Thymus (tissue), 14 donors: ENCODE measurements at places on chromosomes 1 and 21.

- DNase-seq, result no peak
These were observed 168.2 kb downstream of the TRABD2B start for GRCh38 chr1:47828978-47829377.

- DNase-seq, result no peak
These were observed 7.0 kb upstream of the POFUT2 start for GRCh38 chr21:45294509-45295291.

DNA sequence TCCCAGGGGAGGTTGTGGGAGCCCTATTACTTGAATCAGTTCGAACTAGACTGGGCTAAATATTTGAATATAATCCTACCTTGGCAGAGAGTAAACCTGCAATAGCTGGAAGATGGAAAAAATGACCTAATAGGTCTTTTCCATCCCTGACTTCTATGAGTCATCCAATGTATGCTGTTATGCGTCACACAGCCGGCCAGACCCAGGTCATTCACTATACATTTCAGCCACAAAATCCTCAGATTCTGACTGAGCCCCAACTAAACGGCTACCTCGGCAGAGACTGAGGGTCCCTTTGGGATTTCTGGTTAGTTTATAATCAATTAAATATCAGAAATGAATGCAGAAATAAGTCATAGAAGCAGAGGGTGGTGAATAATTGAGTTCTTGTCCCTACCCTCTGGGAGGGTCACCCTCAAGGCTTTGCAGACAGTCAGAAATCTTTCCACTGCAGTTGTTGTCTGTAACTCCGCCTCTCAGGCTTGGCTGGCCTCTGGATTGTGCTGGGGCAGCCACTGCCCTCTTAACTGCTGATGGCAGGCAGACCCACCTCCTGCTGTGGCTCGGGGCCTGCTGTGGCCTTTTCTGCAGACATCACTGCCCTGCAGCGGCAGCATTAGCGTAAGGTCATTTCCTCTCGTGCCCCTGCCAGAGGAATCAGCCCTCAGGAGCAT, 240.5 kb downstream of the TGFB2 start:
- DNase-seq, result no peak

GRCh38 chr1:116826818-116827606, 72.8 kb downstream of the CD2 start:
- no peak for DNase-seq

GRCh38 chr1:212597487-212597886, 11.1 kb upstream of the ATF3 start:
- no peak for DNase-seq

DNA sequence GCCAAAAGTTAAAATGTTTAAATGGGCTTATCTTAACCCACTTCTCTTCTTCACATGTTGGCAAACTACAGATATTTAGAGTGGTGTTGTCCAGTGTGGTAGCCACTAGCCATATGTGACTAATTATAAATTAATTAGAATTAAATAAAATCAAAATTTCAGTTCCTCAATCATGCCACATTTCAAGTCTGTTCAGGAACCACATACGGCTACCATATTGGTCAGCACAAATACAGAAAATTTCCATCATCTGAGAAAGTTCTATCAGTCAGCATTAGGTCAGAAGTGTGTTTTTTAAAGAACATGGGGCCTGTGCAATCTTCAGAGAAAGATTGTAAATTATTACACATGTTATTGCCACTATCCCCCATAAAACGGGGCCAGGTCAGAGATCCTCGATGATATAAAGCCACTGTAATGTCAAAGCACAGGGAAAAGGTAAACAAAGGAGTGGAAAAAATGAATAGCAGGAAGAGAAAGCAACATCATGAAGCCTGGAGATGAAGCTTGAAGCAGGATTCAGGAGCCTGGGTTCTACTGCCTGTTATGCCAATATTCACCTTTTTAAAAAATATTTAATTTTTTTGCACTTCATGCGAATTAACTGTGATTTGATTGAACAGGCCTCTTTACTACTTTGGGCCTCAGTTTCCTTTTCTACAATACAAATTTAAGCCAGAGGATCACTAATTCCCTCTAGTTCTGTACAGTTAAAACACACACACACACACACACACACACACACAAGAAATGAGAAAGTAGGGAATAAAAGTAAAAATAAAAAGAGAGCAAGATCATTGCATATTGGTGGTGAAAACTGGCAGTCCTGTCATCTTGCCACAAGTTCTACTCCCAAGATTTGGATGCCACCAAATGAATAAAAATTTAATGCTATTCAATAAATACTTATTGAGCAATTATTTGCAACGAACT, 2.3 kb downstream of the RSBN1 start:
- DNase-seq, result no peak

DNA sequence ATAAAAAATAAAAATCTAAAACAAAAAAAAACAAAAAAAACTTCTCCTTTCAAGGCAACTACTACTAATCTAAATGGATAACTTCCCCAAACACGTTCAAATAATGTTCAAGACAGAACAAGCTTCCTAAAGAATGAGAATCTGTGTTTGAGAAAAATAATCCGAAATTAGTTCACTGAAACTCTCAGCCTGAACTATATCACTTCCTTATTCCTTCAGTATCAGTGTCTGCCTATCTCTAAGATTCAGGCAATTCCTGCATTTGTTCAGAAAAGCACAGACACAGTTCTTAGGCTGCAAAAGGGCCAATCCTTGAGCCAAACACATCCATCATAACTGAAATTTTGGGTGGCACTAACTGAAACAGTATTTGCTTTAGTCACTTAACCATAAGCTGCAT, 22.4 kb downstream of the DSTYK start:
- DNase-seq, result no peak

DNA sequence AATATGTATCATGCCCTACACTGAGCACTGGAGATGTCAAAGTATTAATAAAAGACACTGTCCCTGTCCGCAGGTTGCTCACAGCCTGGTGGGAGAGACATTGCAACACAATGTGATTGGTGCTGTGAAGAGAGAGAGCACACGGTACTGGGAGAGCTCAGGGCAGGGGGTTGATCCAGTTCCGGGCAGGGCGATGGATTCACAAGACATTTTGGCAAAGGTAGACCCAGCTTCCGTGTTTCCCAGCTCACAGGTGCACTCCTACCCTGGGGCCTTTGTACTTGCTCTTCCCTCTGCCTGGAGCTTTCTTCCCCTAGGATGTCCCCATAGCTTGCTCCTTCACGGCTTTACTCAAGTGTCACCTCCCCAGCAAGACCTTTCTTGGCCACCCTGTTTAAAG, 1.4 kb downstream of the PLA2G5 start:
- DNase-seq, result no peak

DNA sequence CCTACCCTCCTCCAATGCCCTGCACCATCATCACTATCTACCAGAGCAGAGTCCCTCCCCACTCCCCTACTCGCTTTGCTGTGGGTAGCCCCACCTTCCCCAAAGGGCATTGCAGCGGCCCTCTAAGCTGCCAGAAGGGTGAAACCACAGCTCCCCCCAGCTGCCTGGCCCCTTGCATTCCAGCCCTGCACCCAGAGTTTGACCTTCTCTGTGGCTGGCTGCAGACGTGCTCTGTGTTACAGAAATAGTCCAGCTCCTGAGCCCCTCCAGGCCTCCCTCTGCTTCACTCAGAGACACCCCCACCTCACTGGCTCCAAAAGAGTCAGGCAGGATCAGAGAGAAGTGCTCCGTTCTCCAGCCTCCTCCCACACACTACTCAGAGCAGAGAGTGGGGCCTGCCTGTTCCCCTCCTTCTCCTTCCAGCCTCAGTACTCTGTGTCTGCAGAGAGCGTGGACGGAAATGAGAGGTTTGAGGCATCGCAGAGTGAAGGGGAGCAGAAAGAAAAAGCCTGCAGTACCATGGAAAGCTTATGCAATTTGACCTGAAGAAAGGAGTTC, 63.2 kb downstream of the PLEKHA6 start:
- DNase-seq, result no peak

GRCh38 chr1:92817986-92818764, 13.7 kb upstream of the RPL5 start:
- DNase-seq, result no peak
